ENCODE measurements at places on chromosomes 2 and 18.

GRCh38 chr2:124649001-124649400 is 623.9 kb downstream of the CNTNAP5 start:
- DNase-seq, result no peak

DNA sequence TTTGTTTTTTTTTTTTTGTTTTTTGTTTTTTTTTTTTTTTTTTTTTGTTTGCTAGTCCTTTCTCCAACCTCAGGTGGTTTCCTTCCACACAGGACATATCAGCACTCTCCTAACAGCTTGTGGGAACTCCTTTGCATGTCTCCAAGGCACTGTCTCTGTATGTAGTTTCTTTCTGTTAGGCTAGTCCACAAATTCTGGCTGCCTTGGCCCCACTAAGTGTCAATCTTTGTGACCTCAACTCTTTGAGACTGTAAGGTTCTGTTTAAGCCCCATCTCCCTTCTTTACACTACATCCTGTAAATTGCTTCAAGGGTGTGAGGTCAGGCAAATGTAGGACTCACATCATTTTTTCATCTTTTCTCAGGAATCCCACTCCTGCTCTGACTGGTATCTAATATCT is 85.1 kb downstream of the NCOA1 start:
- DNase-seq, result no peak

- DNase-seq, result no peak
These were observed 80.3 kb downstream of the FMNL2 start for GRCh38 chr2:152415231-152415642.

DNA sequence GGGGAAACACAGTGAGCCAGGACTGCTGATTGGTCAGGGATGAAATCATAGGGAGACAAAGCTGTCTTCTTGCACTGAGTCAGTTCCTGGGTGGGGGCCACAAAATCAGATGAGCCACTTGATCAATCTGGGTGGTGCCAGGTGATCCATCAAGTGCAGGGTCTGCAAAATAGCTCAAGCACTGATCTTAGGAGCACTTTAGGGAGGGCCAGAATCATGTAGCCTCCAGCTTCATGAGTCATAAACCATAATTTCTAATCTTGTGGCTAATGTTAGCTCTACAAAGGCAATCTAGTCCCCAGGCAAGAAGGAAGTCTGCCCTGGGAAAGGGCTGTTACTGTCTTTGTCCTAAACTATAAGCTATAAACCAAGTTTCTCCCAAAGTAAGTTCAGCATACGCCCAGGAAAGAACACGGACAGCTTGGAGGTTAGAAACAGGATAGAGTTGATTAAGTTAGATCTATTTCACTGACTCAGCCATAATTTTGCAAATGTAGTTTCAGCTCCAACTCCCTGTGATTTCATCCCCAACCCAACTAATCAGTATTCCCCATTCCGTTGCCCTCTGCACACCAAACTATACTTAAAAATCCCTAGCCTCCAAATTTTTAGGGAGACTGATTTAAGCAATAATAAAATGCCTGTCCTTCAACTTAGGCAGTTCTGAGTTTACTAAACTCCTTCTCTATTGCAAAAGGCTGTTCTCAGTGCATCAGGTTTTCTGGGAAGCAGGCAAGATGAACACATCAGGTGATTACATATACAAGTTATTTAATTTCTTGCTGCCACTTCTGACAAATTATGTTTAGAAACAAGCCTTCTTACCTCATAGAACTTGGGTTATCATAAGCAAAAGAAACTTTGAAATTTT is 226.9 kb upstream of the SPOPL start:
- no peak for DNase-seq

DNA sequence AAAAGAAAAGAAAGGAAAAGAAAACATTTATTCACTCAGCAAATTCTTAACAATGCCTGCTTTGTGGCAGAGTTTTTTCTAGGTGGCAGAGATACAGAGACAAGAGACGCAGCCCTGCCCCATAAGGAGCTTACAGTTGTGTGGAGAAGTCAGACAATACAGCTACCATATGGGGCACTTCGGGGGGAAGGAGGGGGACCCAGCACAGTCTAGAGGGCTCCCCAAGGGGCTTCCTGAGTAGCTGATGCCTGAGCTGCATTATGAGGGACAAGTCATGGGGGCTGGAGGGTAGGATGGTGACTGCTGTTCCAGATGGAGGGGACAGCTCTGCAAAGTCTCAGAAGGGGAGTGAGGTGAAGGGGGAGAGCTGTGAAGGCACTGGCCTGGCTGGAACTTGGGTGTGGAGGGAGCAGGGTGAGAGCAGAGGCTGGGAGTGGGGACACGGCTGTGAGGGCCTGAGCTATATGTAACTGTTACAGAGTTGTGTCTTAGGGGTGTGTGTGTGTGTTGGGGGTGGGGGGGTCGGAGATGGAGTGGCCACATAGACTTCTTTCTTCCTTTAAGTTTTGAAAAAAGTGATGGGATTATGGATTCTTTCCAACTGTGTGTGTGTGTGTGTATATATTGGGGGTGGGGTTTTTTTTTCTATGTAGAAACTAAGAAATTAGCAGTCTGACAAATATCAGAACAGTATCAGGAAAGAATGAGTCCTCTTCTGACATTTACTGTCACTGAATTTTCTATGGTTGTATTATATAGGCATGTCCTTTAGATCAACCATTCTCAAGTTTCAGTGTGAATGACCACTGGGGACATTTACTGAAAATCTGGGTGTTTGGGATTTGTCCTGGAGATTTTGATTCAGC is 66.0 kb upstream of the HAAO start:
- no peak for DNase-seq

DNA sequence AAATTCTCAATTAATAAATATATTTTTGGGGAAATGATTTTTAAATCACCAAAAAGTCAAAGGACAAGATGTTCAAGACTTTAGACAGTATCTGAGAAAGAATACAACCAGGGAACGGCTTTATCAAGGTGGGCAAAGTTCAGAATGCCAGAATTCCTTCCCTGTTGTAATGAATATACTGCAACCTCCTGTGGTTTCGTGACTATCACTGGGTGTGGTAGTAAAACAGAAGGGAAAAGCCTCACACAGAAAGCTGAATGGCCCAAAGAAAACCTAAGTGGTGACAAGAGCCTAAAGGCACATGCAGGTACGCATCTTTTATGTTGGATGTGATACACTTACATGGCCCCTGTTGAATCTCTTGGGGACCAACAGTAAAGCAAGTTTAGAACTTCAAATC is 37.1 kb downstream of the MBD2 start:
- DNase-seq, result no peak

- DNase-seq, result no peak
These were observed 12.5 kb downstream of the SOS1 start for GRCh38 chr2:39108377-39108776.

- no peak for DNase-seq
These were observed 154.0 kb upstream of the SMIM21 start for GRCh38 chr18:75581336-75582131.

DNA sequence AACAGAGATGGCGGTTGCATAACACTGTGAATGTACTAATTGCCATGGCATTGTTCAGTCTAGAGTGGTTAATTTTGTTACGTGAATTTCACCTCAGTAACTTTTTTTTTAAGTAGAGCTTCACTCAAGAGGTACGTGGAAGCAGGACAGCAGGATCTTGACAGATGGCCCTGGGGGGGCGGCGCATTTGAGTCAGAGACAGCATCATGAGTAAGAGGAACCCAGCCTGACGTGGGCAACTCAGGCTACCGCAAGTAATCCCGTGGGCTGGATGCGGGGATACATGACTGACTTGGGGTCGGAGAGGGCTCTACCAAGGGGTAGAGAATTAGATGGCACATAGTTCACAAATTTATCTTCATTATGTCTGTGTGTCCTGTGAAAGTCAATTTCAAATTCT is 38.1 kb upstream of the DAPL1 start:
- no peak for DNase-seq

DNA sequence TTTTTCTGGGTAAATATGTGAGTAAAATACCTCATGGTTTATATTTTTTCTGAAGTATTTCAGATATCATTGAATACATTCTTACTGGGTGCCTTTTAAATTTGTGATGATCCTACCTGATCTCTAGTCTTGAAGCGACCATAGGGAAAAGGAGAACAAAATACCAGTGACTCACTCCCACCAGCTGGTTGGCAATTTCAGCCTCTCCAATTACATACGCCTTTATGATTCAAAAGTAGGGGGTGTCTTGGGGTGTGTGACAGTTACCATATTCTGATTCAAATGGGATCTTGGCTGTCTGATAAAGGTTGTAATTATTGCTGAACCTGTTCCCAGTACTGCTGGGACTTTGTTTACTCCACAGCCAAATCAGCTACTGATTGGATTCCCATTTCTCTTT is 175.9 kb upstream of the NXPH2 start:
- no peak for DNase-seq

GRCh38 chr2:67783026-67783425 is 279.8 kb downstream of the C1D start:
- DNase-seq, result no peak

GRCh38 chr2:164595031-164595430 is 26.3 kb downstream of the GRB14 start:
- DNase-seq, result no peak

GRCh38 chr2:98705333-98705617 is 25.7 kb downstream of the MGAT4A start:
- no peak for DNase-seq

GRCh38 chr18:66124394-66124793 is 373.6 kb downstream of the CDH7 start:
- no peak for DNase-seq

GRCh38 chr2:41899189-41899588 is 148.6 kb upstream of the PKDCC start:
- DNase-seq, result no peak

GRCh38 chr2:62208758-62209114 is 12.8 kb downstream of the B3GNT2 start:
- DNase-seq, result no peak

- DNase-seq, result no peak
These were observed 47.5 kb downstream of the ADCY3 start for GRCh38 chr2:24872344-24873115.

- no peak for DNase-seq
These were observed 10.7 kb upstream of the GYPC start for GRCh38 chr2:126645211-126645618.

- DNase-seq, result no peak
These were observed 109.7 kb upstream of the DDX18 start for GRCh38 chr2:117704818-117705217.

DNA sequence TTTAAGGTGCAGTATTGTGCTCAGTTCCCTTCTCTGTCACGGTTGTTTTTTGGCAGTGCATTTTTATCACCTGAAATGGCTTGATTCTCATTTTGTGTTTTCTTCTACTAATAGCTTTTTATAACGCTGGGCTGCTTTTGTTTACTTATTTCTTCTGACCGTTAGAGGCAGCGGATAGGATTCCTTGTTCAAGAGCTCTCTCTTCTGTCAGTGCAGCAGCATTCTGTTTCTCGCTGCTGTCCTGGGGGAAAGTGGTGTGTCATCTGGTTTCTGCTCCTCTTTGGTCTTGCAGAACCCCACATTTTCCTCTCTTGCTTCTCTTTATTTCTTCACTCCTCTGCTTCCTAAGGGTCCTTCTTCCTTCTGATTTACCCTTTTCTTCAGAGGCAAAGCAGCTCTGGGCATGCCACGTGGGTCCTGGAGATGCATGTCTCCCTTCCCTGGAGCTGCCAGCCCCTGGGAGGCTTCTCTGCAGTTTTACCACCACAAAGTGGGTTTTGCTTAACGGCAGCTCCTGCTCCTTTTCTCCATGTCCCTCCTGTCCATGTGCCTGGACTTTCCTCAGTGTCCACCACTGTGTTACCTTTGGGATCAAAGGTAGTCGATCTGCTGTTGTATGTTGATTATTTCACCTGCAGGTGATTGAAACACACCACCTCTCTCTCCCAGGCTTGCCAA is 47.3 kb upstream of the SNTG2 start:
- DNase-seq, result no peak

DNA sequence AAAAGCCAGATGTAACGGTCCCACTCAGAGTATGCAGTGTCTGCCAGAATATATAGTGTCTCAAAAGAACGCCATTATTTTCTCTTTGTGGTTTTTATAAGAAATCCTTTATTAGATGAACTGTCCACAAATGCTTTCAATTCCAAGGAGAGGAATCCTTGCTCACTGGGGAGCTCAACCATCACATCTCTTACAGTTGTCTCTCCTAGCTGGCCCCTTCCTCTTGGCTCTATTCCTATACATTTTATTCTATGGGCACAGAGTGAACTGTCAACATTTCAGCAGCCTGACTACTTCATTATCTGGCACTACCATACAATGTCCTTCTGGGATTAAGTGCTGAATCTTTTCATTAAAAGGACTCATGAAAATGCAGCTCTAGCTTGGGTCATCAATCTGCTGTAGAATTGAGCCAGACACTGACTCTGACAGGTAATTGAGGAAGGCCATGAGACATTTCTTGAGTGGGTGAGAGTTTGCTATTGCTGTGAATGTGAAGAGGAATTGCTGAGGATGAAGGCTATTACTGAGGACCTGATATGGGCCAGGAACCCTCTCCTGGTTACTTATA is 96.5 kb upstream of the THOC1 start:
- no peak for DNase-seq

All from activated T-helper 1 cell treated with anti-CD3 and anti-CD28 coated beads, Interleukin-2, amount 50 U/mL, for 16 hours (primary cell).